T-helper 1 cell treated with Interleukin-12 subunit alpha and Interleukin-12 subunit beta and Interleukin-4 antibody, amounts not matched to agents 30 ng/mL and 1 ng/mL, for 36 hours (primary cell): ENCODE measurements at places on chromosomes 6 and 20. TPM values are rescaled to one million over a fixed set of nuclear protein-coding genes. Genes with fewer than 3 reads are reported as not detected.

FAM83C gene
- not detected in 2 replicates for total RNA-seq

DEFB132 gene
- total RNA-seq = not detected in 2 replicates

SLC22A3 gene
- total RNA-seq = not detected in 2 replicates

VEGFA gene
- total RNA-seq = 21.1 and 23.1 TPM in 2 replicates

LGSN gene
- total RNA-seq = 0.15 TPM in 1 of 2 replicates, not detected in the other

SAMD3 gene
- total RNA-seq = 57.6 and 58.9 TPM in 2 replicates

POLR1C gene
- total RNA-seq = 40.1 and 45.5 TPM in 2 replicates
